ENCODE measurements at places on chromosomes 11 and 22.

GRCh38 chr22:49419661-49420060 lies 408.0 kb downstream of the BRD1 start:
- no peak for DNase-seq

DNA sequence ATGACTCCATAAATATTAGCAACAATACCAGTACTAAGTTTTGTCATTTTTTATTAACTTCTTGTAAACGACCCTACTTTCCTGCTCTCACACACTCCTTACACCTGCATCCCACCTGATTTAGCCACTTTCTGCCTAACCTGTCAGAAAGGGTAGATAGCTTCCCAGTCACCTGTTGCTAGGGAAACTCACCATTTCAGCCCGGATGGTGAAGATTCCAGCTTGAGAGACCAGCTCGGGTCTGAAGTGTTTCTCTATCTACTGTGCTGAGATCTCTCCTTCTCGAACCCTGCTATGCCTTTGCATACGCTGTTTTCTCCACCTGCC lies at the start of gene PARVG:
TSS of gene PARVG (plus strand) at position 220 of the 327 bp plus-strand sequence. CDS start 2,405 bp downstream, outside the sequence.
- peak; percentile 4 for DNase-seq

- DNase-seq = no peak
Measured at GRCh38 chr11:70073871-70074371, 4.2 kb upstream of the ANO1 start.

DNA sequence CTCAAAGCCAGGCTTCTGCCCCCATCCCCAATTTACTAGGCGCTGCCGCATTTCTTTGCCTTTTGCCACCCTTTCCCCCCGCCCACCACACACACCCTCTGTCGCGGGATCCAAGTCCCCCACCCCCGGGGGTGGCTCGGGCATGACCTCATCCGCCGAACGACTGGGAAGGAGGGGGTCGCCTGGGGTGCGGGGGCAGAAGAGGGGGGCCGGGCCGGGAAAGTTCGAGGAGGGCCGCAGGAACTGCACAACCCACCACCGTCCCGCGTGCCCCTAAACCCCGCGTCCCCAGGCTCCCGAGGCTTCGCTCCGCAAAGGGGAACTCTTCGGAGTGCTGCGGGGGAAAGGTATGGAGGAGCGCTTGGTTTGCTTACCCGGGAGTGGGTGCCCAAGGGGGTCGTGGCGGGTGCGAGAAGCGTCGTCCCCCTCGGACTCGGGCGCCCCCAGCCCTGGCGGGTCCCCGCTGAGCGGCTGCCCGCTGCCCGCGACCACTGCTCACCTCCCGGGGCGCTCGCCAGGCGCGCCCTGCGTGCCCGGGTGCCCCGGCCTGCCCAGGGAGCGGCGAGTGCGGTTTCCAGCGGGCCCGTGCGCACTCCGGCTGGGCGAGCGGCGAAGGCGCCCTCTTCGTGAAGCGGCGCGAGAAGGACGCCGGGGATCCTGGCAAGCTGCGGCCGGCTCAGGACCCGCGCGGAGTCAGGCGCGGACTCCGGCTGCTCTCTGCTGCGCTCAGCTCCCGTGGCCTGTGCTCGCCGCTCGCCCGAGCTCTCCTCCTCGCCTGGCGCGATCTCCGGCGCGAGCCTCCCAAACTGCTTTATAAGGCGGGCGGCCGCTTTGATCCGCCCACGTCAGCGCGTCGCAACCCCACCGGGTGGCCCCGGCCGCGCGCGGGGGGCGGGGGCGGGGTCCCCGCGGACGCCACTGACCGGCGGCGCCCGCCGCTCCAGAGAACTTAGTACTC lies 4.0 kb upstream of the WNT11 start:
- no peak for DNase-seq

DNA sequence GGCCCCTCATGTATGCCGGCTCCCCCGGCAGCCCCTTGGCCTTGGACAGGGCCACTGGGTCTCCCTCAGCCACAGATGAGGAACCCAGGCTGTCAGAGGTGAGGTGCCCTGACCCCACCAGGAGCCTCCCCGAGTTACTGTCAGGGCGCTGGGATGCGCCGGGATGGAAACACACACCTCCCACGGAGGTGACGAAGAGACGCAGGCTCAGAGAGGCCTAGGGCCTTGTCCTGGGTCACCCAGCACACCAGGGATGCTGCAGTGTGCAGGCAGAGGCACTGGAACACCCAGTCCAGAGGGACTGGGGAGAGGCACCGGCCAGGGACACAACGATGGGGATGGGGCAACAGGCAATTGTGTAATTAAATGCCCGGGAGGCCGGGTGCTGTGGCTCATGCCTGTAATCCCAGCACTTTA lies 81.2 kb upstream of the PRR5 start:
- DNase-seq = no peak

DNA sequence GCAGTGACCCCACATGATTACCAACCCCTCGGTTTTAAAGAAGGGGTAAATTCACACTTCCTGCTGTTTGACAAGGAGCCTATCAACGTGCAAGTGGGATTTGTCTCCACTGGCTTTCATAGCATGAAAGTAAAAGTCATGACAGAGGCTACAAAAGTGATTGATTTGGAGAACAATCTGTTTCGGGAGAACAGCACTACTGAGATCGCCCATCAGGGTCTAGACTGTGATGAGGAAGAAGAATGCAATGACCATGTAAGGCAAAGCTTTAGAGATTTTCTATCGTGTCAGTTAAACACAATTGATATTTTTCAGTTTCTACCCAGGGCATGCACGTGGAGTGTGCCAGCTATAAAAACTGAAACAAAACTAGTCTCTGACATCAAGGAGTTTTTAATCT lies 41.7 kb downstream of the HORMAD2 start:
- DNase-seq = no peak

DNA sequence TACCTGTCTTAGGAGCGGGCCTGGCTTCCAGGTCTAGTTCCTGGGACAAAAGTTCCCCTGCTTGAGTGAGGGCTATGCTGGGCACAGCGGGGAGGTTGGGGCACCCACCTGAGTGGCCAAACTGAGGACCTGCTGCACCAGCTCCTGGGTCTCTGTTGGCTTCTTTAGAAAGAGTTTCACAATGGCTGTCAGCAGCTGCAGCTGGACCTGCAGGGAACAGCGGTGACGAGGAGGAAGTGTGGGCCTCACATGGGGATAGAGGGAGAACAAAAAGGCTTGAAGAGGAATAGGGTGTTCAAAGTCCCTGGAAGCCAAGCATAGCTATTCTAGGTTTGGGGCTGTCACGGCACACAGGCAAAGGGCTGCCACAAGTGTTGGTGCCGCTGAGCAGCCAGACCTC lies 26.7 kb upstream of the RASL10A start:
- DNase-seq = no peak

DNA sequence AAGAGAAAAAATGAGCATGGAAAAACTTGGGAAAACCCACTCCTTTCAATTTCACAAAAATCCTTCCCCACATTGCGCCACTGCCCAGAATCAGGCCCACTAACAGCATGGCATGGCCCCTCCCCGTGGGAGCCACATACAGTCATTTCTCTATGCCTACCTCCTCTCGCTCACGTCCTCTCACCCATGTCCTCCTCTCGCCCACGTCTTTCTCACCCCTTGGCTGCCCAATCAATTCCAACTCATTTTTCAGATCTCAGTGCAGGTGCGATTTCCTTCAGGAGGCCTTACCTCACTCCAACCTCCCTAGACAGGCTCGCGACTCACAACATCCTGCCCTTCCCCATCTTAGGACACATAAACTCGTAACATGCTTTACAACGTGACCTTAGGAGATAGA lies 229.2 kb downstream of the CADM1 start:
- DNase-seq = no peak

DNA sequence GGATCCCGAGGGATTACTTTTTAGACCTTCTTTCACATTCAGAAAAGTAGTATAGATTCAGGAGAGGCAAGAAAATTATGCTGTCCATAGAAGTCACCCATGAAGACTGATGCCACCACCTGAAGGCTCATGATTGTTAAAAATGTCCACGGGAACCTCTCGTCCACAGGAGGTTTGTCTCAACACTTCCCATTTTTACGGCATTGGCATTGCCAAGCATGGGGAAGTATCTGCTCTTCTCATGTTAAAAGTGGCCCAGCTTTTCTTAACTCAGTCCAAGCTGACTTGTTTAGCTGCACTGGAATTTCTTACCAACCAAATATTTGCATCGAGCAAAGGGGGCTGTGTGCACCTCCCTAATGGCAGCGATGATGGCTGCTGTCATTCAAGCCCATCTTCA lies 9.6 kb downstream of the CDPF1 start:
- no peak for DNase-seq

GRCh38 chr11:131914361-131914774 lies 544.0 kb downstream of the NTM start:
- DNase-seq = peak; percentile 7

GRCh38 chr11:16976379-16976778 lies 37.8 kb downstream of the PLEKHA7 start:
- no peak for DNase-seq

- DNase-seq = peak; percentile 5
Measured at GRCh38 chr11:22169833-22170232, 23.1 kb upstream of the ANO5 start.

GRCh38 chr11:86587264-86588193 lies 84.9 kb downstream of the ME3 start:
- DNase-seq = no peak

DNA sequence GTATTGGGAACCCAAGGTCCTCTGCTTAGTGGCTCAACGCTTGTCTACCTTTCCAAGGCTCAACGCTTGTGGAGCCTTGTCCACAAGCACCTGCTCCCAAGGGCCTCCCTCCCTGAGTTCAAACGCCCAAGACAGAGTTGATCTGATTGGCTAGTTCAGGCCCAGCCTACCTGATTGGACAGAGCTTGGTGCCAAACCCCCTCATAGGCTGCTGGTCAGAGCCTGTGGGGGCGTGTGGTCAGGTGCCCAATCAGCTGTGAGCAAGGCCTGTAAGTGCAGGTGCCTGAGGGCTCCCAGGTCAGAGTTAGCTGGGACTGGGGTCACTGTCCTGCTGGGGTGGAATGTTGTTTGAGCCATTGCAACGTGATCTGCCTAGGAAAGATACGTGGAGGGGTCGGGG lies 16.9 kb upstream of the TMPRSS6 start:
- no peak for DNase-seq

DNA sequence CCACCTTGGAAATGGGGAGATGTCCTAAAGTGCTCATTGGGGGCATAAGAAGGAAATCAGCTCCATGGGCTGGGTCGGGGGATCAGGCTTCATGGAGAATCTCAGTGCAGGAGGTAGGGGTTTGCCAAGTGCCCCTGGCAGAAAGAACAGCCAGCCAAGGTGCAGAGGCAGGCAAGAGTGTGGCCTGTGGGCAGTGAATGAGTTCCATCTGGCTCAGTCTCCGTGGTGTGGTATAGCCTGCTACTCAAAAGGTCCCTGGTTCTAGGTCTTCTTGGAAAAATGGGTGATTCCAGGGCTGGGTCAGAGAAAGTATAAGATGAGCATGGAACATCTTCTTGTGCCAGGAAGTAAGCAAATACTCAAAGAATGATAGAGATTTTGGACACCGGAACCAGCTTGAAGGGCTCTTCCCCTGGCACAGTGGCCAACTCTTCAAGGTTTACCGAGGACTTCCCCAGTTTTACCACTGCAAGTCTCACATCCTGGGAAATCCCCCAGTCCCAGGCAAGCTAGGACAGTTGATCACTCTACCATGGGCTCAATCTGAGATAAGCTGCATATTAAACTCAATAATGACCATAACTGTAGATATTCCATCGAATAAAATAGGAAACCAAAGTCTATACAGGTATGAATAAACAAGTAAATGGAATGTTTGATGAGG lies 10.6 kb upstream of the ARAP1 start:
- DNase-seq = no peak

Measured in midbrain (tissue), 1 donor.